ENCODE measurements at places on chromosomes 12 and 14. TPM values are rescaled to one million over a fixed set of nuclear protein-coding genes. Genes with fewer than 3 reads are reported as not detected.

DNA sequence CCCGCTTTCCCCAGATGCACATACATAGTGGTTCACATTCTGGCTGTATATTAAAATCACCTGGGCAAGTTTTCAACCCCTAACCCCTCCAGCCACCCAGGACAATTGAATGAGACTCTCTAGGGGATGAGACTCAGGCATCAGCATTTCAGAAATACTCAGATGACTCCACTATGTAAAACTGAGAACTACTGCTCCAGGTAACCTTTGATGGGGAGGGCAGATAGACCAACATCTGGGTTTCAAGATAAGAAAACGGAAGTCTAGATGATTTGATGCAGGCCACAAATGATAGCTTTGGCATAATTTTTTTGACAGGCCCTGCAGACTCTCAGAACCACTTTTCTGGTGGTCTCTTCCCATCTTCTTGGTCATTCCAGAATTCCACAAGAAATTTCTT is 341.1 kb downstream of the EMP1 start:
- H3K27me3 ChIP-seq: no peaks in the 10 kb centered on the region
- H3K27ac ChIP-seq: no peak overlapping the region
- DNase-seq: no peak
- H3K4me1 ChIP-seq: no peaks in the 10 kb centered on the region
- H3K4me3 ChIP-seq: no peak overlapping the region

DNA sequence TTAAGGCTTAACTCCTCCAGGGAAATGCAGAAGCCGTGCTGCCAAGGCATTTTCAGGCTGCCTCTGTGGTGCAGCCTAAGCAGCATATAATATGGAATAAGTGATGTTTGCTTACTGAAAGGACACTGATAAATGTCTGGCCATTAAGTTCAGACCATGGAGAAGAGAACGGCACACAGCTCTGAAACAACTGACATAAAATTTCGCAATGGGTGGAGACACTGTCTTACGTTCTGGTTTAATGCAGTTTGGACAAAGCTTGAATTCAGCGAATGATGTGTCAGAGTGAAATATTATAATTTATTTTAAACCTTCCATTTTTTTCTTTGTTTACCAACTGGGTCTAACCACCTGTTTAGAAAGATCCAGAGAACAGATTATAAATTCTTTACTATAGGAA is 27.2 kb upstream of the NRXN3 start:
- no peaks in the 10 kb centered on the region for H3K27me3 ChIP-seq
- no peak for DNase-seq
- H3K4me3 ChIP-seq: no peak overlapping the region
- no peaks in the 10 kb centered on the region for H3K36me3 ChIP-seq

DNA sequence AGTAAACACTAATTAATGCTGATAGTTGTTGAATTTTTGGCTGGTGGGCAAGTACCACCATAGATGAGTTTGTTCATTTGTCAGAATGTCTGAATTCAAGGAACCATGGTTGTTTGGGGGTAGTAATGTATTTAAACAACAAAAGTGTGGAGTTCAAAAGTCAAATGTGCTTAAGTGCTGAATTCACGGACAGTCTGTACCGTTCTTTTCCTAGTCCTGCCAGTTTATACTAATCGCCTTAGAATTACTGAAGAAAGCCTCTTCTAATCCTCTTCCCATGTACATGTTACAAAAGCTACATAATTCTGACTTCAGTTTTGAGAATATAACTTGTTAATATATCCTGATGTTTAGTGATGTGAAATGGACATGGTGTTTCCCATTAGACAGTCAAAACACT is 2.7 kb downstream of the NAA25 start:
- H3K36me3 ChIP-seq: peaks cover 14% of the 10 kb centered on the region
- no peak overlapping the region for H3K4me3 ChIP-seq
- no peak overlapping the region for H3K27ac ChIP-seq
- peaks cover 6% of the 10 kb centered on the region for H3K4me1 ChIP-seq
- DNase-seq: no peak

DNA sequence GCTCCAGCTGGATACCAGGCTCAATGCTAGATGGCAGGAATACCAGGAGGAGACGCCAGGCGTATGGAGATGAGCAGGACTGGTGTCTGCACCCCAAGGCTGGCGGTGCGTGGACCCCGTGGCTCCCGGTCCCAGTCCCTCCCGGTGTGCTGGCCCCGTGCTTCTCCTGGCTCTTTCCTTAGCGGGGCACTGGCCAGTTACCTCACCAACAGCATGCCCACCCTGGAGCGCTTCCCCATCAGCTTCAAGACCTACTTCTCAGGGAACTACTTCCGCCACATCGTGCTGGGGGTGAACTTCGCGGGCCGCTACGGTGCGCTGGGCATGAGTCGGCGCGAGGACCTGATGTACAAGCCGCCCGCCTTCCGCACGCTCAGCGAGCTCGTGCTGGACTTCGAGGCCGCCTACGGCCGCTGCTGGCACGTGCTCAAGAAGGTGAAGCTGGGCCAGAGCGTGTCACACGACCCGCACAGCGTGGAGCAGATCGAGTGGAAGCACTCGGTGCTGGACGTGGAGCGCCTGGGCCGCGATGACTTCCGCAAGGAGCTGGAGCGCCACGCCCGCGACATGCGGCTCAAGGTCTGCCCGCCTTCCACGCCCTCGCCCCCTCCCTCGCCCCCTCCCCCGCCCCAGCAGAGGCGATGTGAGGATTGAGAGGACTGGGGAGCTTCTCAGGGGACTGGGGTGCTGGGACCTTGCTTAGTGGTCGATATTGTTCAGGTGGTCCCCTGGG is 14.6 kb downstream of the VASH1 start:
- H3K4me3 ChIP-seq: no peak overlapping the region
- no peaks in the 10 kb centered on the region for H3K4me1 ChIP-seq
- no peaks in the 10 kb centered on the region for H3K36me3 ChIP-seq
- H3K27ac ChIP-seq: no peak overlapping the region
- H3K27me3 ChIP-seq: peaks cover 2% of the 10 kb centered on the region
- DNase-seq: no peak

- H3K27ac ChIP-seq: peak within 1 kb of the TSS; percentile 88
- H3K4me3 ChIP-seq: peak within 1 kb of the TSS; percentile 65
- H3K36me3 ChIP-seq: peaks cover 11% of the 10 kb centered on the region
- peaks cover 38% of the 10 kb centered on the region for H3K27me3 ChIP-seq
These were observed at the start of gene TAMALIN for GRCh38 chr12:52006726-52007157. Gene TAMALIN (plus strand): TSS chr12:52006946. CDS start chr12:52007020, 74 bp downstream.

Gene VWF
- total RNA-seq: 6.7 TPM
